Right renal cortex interstitium (tissue), 3 donors: ENCODE measurements at places on chromosomes 3 and 15.

- DNase-seq: no peak
These were observed 116.6 kb upstream of the PLXNA1 start for GRCh38 chr3:126866175-126866759.

GRCh38 chr3:35592589-35593295 lies 46.6 kb upstream of the ARPP21 start:
- DNase-seq: no peak

- no peak for DNase-seq
These were observed 55.8 kb downstream of the TRPC1 start for GRCh38 chr3:142779591-142779990.

- no peak for DNase-seq
These were observed 364.6 kb upstream of the ZNF385D start for GRCh38 chr3:22115581-22115980.

DNA sequence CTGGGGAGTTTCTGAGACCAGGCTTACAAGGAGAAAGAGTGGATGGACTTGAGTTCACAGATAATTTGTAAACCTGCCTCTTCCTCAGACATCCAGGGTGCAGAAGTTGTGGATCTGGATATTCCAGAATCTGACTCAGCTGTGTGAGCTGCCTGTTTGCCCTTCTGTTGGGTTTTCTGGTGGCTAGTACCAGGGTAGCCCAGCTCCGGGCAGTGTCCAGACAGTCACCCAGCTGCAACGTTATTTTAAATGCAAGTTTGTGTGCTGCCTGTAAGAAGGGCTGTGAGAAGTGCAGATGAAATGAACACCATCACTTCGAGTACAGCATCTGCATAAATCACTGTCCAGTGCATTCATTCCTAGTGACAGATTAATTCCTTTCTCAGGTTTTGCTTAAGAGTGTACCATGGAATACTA lies 1053.0 kb downstream of the TUSC7 start:
- DNase-seq: no peak

DNA sequence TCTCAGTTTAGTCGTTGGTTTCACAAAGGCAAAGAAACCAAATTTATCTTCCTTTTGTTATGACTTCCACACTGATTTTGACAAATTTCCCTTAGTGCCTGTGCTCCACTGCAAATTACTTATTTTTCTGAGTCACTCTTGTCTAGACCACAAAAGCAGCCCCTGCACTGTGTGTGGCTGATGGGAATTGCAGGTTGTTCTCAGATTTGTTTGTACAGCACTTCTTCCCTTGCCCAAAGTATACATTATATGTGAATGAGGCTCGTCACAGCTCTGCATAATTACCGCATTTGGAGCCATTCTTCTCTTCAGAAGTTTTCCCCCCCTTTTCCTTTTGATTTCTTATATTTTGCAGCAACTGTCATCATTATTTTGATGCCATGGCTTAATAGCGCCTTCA lies 354.2 kb upstream of the IL12A start:
- no peak for DNase-seq

DNA sequence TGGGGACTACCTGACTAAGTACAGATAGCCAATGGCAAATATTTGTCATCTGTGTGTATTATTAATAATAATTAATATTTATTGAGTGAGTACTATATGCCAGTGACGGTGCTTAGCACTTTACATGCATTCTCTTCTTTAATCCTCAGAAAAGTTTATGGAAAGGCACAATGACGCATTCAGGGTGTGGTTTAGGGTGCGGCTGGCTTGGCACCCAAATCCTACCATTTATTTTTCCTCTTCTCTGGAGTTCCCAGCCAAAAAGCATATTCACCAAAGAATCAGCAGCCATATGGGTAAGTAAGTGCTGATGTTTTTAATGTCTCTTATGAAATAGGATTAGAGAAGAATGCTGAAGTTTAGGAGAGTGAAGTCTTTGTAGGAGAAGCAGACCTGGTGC lies 140.4 kb upstream of the TP63 start:
- DNase-seq: no peak

GRCh38 chr15:31485911-31486461 lies 159.4 kb downstream of the KLF13 start:
- DNase-seq: no peak

- no peak for DNase-seq
These were observed 420.0 kb downstream of the ROBO2 start for GRCh38 chr3:77459926-77460325.

- DNase-seq: no peak
These were observed 191.4 kb upstream of the HES1 start for GRCh38 chr3:193944518-193944884.

GRCh38 chr15:93887151-93887550 lies 344.2 kb upstream of the MCTP2 start:
- no peak for DNase-seq
